ENCODE measurements at places on chromosomes 1 and 21. TPM values are rescaled to one million over a fixed set of nuclear protein-coding genes. Genes with fewer than 3 reads are reported as not detected.
A peak's percentile ranks its signal among the peaks of the same experiment; 100 is the strongest.

- DNase-seq, result no peak
- no peak overlapping the region for H3K27ac ChIP-seq
- H3K27me3 ChIP-seq, result no peaks in the 10 kb centered on the region
- no peaks in the 10 kb centered on the region for H3K36me3 ChIP-seq
- H3K4me3 ChIP-seq, result no peak overlapping the region
Observed at GRCh38 chr21:45377866-45378257, 27.1 kb upstream of the COL18A1 start.

- H3K4me1 ChIP-seq, result peaks cover 100% of the 10 kb centered on the region
- H3K4me3 ChIP-seq, result peak overlapping the region; percentile 52
- no peak for DNase-seq
- H3K27me3 ChIP-seq, result no peaks in the 10 kb centered on the region
- H3K27ac ChIP-seq, result peak overlapping the region; percentile 95
- no peaks in the 10 kb centered on the region for H3K36me3 ChIP-seq
Observed at GRCh38 chr1:12595757-12596006, 22.3 kb downstream of the DHRS3 start.

The OR2M3 gene
- not detected for total RNA-seq

DNA sequence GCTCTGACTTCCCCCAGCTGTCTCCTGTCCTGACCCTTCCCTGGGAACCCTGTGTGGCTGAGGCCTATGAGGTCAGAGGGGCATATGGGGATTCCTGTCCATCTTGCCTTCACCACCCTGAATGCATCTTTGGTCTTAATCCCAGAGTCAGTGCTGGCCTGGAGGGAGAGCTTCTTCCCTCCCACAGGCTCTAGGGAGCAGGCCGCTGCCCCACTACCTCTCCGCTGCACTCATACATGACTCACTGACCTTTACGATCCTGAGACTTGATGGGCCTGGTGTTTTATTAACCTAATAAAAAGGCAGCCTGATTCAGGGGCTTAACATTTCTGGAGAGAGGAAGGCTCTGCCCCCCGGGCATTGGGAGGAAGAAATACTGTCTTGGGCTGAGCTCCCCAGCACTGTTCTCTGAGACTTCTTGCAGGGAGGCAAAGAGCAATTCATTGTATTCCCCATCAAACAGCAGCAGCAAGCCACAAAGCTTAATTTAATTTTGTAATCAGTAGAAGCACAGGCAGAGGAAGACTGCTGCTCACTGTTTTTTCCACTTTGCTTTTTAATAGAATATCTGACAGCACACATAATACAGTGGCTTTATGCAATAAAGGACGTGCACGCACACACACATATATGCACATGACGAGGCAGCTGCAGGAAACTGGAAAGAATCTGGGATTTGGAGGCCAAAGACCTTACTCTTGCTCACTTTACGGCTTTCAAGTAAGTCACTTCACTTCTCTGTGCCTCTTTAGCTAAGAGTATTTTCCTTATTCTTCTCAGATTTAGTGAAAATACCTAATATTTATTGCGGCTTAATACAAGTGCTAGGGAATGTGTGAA is 89.2 kb upstream of the GRIK3 start:
- no peaks in the 10 kb centered on the region for H3K36me3 ChIP-seq
- H3K27me3 ChIP-seq, result peaks cover 40% of the 10 kb centered on the region
- H3K4me1 ChIP-seq, result no peaks in the 10 kb centered on the region
- no peak overlapping the region for H3K27ac ChIP-seq

- H3K4me1 ChIP-seq, result peaks cover 60% of the 10 kb centered on the region
- H3K27me3 ChIP-seq, result no peaks in the 10 kb centered on the region
- no peak for DNase-seq
- H3K36me3 ChIP-seq, result no peaks in the 10 kb centered on the region
Observed at GRCh38 chr1:32014948-32015273, 1.2 kb downstream of the KHDRBS1 start.

DNA sequence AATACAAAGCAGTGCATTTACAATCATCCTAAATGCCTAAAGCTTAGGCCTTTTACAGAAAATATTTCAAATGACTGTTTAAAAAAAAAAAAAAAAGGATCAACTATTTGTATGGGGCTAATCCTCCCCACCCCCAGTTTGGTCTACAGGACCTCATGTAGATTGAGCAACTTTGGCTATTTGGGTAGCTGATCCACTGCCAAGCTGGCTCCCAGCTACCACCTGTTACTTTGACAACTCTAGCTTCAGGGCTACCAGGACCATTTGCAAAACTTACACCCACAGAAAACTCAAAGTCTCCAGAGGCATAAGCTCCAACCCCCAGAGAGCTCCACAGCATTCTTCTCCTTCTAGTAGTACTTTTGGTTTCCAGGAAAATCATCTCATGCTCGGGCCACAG is 29.4 kb downstream of the JAK1 start:
- H3K4me1 ChIP-seq, result peaks cover 47% of the 10 kb centered on the region
- H3K36me3 ChIP-seq, result no peaks in the 10 kb centered on the region
- DNase-seq, result no peak
- no peaks in the 10 kb centered on the region for H3K27me3 ChIP-seq

GRCh38 chr1:119747451-119747850 is 21.3 kb downstream of the HMGCS2 start:
- H3K27ac ChIP-seq, result no peak overlapping the region
- H3K27me3 ChIP-seq, result no peaks in the 10 kb centered on the region
- peaks cover 40% of the 10 kb centered on the region for H3K4me1 ChIP-seq
- H3K36me3 ChIP-seq, result no peaks in the 10 kb centered on the region

- H3K4me1 ChIP-seq, result peaks cover 26% of the 10 kb centered on the region
- DNase-seq, result no peak
- H3K27me3 ChIP-seq, result no peaks in the 10 kb centered on the region
- H3K36me3 ChIP-seq, result peaks cover 38% of the 10 kb centered on the region
- H3K27ac ChIP-seq, result peak overlapping the region; percentile 94
Observed at GRCh38 chr1:32696041-32696440, 6.5 kb downstream of the SYNC start.

DNA sequence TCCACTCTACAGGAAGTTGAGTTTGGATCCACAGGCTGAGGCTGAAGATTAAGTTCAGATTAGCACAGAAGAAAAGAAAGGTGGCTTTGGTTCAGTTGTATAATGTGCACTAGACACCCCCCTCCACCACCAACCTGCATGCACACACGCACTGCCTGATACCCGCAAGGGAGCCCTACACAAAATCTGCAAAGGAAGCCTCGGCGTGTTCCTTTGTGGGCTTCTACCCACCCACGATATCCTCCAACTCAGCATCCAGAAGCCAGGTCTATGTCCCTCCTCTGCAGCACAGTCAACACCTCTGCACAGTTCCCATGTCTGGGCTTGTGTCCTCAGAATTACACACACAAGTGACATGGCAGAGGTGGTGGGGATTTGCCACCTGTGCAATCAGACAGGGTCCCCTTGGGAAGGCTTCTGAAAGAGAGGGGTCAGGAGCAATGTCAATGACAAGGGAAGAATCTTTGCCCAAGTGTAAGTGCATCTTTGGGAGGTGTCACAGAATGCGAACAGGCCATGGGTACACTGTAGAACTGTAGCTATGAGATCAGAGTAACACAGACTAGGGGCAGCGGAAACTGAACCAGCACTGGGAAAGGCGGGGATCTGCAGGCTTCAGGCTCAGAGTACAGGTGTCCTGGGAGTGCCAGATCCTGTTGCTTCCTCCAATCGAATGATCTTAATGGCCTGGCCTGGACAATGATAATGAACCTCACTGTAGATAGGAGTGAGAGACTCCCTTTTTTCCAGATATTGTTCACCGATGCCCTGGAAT is 148.6 kb upstream of the ETV3 start:
- DNase-seq, result peak; percentile 57
- H3K4me3 ChIP-seq, result no peak overlapping the region
- H3K27me3 ChIP-seq, result no peaks in the 10 kb centered on the region
- H3K36me3 ChIP-seq, result no peaks in the 10 kb centered on the region
- H3K27ac ChIP-seq, result no peak overlapping the region
- H3K4me1 ChIP-seq, result no peaks in the 10 kb centered on the region

DNA sequence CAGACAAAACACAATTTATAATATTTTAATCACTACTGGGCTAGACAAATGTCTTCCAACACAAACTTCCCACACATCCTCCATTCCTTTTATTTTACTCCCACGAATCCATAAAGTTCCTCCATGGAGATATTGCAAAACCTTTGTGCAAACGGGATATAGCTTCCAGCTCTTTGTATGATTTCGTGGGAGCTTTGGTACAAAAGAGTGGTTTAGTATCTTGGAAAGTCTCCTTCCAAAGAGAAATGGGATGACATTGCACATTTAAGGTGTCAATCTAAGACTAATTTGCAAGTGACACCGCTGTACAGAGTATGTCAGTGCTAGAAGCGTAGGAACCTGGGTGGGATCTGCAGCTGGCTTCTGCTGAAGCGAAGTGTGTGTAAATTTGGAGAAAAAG is 455.2 kb upstream of the RUNX1 start:
- peaks cover 31% of the 10 kb centered on the region for H3K4me1 ChIP-seq
- H3K27ac ChIP-seq, result no peak overlapping the region
- H3K4me3 ChIP-seq, result no peak overlapping the region
- DNase-seq, result peak; percentile 34
- H3K36me3 ChIP-seq, result no peaks in the 10 kb centered on the region
- H3K27me3 ChIP-seq, result no peaks in the 10 kb centered on the region

The RRP15 gene
- 9.9 TPM for total RNA-seq

Data from esophagus muscularis mucosa (tissue), 4 donors.